ENCODE measurements at places on chromosomes 6 and 20. TPM values are rescaled to one million over a fixed set of nuclear protein-coding genes. Genes with fewer than 3 reads are reported as not detected.
A peak's percentile ranks its signal among the peaks of the same experiment; 100 is the strongest.

DNA sequence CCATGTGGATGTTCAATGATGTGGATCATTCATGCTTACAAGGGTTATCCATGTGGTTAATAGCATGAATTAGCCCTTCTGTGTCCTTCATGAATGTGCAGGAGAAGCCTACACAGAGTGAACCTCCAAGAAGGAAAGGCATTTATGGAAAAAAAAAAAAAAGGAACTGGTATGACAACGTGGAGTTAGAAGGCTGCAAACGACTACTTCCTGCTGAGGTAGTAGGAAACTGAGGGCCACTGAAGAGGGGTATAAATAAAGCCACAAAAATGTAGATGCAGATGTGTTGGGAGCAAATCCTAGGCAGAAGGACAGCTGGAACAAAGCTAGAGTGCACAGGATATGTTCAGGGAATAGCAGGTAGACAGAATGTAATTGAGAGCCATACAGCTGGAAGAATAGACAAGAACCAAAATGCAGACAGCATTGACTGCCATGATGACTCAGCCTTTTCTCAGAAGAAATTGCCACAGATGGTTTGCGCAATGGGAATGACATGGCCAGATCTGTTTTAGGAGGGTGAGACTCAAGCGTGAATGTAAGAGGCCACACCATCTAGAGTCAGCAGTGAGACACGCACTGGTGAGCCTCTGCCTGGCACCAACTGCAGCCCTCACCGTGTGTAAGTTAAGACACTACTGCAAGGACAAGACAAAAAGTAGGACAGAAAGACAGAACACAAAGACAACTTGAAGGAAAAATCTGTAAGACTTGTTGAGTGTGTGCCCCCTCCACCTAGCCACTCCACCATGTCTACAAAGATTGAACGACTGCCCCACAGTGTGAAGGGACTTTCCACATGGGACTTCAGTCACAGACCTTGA lies 79.8 kb downstream of the KIF13A start:
- H3K4me1 ChIP-seq, result no peaks in the 10 kb centered on the region
- H3K4me3 ChIP-seq, result no peak overlapping the region
- peak overlapping the region; percentile 38 for H3K27ac ChIP-seq

- no peak overlapping the region for H3K4me3 ChIP-seq
- no peak for DNase-seq
- H3K4me1 ChIP-seq, result no peaks in the 10 kb centered on the region
- no peak overlapping the region for H3K27ac ChIP-seq
- H3K36me3 ChIP-seq, result no peaks in the 10 kb centered on the region
These were observed 63.2 kb downstream of the SLC24A3 start for GRCh38 chr20:19275630-19276071.

- H3K27ac ChIP-seq, result no peak overlapping the region
- no peaks in the 10 kb centered on the region for H3K4me1 ChIP-seq
- no peak for DNase-seq
These were observed 143.0 kb upstream of the SLC22A16 start for GRCh38 chr6:110619275-110619908.

The NMBR gene
- not detected for total RNA-seq

DNA sequence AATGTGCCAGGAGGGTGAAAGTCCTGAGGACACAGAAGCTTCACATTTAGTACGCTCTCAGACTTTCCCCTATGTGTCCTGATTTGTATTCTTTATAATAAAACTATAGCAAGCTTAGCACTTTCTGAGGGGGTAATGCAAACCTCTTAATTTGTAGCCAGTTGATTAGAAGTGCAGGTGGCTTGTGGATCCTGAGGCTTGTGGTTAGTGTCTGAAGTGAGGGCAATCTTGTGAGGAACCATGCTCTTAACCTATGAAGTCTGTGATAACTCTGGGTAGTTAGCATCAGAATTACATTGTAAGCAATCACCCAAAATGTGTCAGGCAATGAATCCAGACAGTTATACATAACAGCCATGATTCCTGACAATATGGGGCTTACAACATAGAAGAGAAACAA lies 51.1 kb downstream of the LHFPL5 start:
- H3K36me3 ChIP-seq, result peaks cover 21% of the 10 kb centered on the region
- no peak overlapping the region for H3K27ac ChIP-seq
- H3K4me1 ChIP-seq, result no peaks in the 10 kb centered on the region
- no peak overlapping the region for H3K4me3 ChIP-seq
- DNase-seq, result no peak
- H3K27me3 ChIP-seq, result no peaks in the 10 kb centered on the region

DNA sequence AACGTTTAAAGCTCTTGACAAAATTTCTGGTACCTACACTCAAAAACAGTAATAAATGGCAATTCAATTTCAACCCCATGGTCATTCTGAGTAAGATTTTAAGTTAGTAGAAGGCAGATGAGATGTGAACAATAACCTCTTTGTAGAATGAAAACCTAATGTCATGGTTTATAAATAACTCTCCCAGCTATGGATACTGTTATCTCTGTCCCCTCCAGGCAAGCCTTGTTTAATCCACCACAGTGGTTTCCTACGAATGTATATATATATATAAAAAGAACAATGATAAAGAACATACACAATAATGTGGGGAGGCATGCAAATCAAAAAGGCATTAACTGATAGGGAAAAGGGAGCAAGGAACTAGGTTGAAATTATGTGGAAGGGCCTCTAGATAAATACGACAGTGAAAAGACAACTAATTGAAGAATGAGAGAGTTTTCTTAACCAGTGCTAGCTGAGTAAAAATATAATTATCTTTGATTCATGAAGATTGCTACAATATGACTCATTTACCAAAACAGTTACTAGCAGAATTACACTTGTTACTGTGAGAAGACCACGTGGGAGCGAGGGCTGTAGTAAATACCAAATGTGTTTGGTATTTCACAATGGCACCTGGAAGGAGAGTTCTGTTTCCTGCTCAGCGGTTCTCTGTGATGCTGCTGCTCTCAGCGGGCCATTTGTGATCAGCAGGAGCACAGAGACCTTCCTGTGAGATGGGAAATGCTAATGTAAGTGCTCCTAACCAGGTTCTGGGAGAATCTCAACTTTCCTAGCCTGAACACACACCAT lies 173.7 kb downstream of the MBOAT1 start:
- H3K27ac ChIP-seq, result no peak overlapping the region
- H3K4me1 ChIP-seq, result no peaks in the 10 kb centered on the region
- no peak for DNase-seq
